ENCODE measurements at places on chromosomes 5 and 9. TPM values are rescaled to one million over a fixed set of nuclear protein-coding genes. Genes with fewer than 3 reads are reported as not detected.

DNA sequence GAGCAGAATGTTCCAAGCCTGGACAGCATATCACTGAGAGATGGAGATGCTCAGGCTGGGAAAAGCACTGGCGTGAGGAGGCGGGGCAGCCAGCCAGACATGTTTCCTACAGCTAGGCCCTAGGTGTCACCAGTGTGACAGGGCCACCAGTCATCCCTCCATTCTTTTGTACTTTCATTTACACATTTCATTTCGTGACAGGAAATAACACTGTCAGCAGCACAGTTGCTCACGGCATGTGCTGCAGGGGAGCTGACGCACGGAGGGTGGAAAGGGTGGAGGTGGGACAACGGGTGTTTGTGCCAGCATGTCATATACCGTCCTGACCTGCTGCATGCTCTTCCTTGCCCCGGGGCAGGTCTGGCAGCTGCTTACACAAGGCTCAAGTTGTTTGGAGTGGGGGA, 14.8 kb upstream of the CEMIP2 start:
- no peak for DNase-seq

PNPLA7 gene
- 1.9 TPM for polyA plus RNA-seq

FGF1 gene
- 26.2 TPM for polyA plus RNA-seq

DNA sequence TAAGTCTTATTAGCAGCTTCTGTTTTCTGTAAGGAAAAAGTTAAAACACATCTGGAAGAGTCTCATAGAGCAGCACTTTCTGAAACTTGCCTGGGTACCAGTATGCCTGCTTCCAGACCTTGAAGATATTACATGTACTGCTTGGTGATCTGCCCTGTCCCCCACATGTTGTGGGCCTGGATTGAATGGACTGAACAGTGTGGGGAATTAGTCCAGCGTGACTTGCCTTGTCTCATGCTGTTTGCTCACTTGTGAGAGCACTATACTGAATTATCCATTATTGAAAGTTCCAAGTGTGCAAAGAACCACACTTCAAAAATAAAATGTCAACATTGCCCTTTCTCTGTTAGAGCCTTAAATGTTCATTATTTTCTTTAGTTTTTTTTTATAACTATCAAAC, 8.9 kb downstream of the CTNNA1 start:
- no peak for DNase-seq

PRELID1 gene
- 89.7 TPM for polyA plus RNA-seq

- DNase-seq: no peak
Observed at GRCh38 chr9:34123682-34124081, 2.8 kb downstream of the DCAF12 start.
